ENCODE measurements at places on chromosomes 4 and X.

DNA sequence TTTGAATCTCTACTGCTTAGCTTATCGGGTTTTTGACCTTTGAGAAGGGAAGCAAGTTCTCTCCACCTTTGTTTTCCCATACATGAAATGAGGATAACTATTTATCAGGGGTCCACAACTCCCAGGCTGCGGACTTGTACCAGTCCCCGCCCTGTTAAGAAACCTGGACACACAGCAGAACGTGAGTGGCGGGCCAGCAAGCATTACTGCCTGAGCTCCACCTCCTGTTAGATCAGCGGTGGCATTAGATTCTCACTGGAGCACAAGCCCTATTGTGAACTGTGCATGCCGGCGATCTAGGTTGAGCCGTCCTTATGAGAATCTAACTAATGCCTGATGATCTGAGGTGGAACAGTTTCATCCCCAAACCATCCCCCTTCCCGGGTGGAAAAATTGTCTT, 579.5 kb downstream of the GALNTL6 start:
- DNase-seq: no peak

- DNase-seq: no peak
Observed at GRCh38 chrX:131199091-131199490, 90.0 kb downstream of the IGSF1 start.

GRCh38 chr4:37876156-37876555, 14.7 kb upstream of the TBC1D1 start:
- DNase-seq: no peak

DNA sequence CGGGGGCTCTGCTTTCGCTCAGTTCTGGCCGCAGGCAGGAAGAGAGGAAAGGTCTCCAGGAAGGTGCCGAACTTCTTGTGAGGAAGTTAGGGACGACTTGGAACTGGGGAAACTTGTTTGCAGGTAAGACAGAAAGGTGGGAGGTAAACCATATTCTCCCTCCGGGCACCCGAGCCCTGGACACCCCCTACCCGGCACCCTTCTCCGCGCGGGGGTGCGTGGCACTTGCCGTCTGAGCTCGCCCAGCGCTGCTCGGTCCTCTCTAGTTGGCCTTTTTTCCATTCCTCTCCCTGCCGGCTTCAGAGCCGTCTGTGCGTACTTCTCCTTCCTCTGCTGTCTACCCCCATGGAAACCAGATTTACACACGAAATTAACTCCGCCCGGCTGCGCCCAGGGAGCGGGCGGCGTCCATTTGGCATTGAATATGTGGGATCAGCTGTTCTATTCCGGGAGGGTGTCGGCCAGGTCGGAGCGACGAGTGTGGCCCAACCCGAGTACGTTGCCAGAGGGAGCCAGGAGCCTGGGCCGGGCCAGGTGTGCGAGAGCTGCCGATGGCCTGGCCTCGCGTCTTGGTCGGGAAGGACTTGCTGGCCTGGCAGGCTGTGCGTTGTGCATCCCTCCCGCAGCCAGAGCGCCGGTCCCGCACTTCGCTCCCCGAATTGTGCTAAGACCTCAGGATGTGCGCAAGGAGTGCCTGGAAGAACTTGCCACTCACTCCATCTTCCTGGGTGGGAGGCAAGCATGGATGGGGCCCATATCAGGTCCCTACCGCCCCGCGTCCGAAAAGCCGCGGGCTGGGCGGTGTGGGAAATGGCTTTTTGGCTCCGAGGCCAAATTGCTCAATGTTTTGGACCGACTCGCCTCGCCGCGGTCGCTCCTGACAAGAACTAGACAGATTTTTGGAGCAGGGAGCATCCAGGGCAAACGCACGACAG, 1.7 kb downstream of the PDGFRA start:
- DNase-seq: peak; percentile 38

Measured in GM13976 (cell line).